ENCODE measurements at places on chromosomes 6 and 20.

DNA sequence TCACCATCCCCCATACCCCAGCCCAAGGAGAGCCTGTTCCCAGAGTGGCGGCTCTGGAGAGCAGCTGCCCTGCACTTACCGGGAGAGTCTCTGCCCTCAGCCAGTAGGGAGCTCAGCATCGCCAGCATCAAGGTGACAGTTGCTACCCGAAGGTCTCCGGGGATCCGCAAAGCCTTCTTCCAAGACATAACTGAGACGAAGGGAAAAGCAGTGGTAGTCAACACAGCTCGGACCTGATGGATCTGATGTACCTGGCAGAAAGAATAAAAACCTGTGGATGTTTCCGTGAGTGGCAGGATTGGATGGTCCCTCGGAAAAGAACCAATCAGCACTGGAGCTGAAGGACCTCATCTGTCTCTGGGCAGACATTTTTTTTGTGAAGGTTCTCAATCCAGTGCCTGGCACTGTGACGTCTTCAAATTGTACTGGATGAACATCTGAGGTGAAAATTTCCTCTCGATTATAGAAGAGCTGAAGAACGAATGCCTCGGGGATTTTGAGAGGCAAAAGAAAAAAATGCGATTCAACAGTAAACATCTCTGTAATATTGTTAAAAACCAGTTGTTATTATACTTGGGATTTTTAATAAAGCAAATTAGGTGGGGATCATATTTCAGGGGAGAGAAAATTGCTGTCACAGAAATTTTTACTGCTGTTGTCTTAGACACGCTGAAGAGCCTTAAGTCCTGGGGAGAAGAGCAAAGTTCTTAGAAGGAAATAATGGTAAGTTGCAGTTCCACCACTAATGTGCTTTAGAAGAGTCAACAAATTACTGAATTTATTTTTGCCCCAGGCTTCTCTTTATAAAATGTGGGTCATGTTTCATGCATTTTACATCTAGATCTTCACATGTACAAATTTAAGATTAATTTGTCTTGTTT lies at the start of gene HLA-DQB1:
HLA-DQB1 (minus strand) TSS at position 238 of the 881 bp plus-strand sequence; CDS start at position 188, 50 bp downstream.
- no peak for DNase-seq

DNA sequence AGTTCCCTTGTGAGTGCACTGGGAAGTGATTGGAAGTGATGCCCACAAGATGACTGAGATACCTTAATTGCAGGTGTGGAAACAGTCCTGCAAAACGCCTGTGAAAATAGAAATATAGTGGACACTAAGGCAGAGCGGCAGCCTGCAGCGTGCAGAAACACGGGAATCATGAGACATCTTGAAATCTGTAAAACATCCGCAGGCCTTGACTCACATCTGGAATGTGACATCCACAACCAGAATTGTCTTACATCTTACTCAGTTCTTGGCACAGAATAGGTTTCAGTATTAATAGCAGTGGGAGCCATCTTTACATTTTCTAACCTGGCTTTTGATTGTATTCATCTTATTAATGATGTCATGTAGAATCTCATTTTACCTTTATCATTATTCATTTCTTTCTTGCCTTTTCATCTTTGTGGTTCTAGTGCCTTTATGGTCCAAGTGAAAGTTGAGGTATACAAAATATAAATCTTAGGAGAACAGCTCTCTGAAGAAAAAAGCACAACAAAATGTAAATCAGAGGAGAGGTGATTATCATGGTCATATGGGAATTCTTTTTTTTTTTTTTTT lies 44.6 kb downstream of the CDYL start:
- DNase-seq: no peak

GRCh38 chr6:169824848-169825557 lies 73.6 kb downstream of the ERMARD start:
- no peak for DNase-seq

DNA sequence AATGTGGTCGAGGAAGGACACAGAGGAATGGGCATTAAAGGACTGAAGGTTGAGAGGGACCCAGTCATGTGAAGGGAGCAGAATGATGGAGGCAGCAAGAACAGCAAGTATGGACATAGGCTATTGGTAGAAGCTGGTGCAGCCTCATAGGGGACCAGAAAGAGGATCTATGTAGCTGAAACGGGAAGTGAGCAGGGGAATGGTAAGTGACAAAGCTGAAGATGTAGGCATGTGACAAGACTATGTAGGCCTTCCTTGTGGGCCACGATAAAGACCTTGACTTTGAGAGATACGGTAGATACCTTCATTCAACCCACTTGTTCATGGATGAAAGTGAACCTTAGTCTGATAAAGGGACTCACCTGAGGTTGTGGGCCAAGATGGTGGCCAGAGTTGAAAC lies 3.5 kb downstream of the CTNNBL1 start:
- DNase-seq: no peak

DNA sequence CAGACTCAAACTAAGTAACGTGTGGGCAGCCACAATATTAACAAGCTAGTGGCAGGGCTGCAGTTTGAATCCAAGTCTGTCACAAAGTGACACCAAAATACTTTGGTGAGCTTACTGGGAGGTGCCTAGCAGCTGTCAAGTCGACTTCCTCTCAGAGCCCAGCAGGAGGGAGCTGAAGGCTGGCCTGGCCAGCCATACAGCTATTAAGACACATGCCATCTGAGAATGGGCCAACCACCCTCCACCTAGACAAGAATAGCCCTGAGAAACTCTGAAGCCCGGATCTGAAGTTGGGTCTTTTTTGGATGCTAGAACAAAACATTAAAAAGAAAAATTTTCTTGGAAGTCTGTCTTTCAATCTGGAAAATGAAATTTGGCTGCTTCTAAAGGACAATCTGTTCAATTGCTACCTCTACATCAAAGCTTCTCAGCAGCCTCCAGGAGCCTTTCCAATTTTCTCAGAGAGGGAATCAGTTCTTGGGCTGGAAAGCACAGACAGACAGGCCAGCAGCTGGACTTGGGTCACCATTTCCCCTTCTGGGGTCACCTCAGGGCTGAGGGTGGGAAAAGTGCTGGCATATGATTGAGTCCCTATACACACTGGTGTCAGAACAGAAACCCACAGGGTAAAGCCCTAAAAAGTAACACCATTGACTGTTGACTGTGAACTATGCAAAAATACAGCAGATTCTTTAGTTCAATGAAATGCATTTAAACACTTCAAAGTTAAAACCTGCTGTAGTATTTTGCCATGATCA lies 42.9 kb downstream of the UQCC1 start:
- DNase-seq: no peak

- DNase-seq: no peak
These were observed 8.8 kb downstream of the TRIM27 start for GRCh38 chr6:28914941-28915340.

GRCh38 chr20:21214431-21214830 lies 88.5 kb downstream of the KIZ start:
- no peak for DNase-seq

GRCh38 chr20:6122111-6122872 lies 538 bp downstream of the FERMT1 start:
- DNase-seq: peak; percentile 16

- no peak for DNase-seq
These were observed 33.6 kb downstream of the TMX4 start for GRCh38 chr20:7985916-7986315.

GRCh38 chr20:60587986-60588385 lies 629.8 kb downstream of the CDH26 start:
- no peak for DNase-seq

DNA sequence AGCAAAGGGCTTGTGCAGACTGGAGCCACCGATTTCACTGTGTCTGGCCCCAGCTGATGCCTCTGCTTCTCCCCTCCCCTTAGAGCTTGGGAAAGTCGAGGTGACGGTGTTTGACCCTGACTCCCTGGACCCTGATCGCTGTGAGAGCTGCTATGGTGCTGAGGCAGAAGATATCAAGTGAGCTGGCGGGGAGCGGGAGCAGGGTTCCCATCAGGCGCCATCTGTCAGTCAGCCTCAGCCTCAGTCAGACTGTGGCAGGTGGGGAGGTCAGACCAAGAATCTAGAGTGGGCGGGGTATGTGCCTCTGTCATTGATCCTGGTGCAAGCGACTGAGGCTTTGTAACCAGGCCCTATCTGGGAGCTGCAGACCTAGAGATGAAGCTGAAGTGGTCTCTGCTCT lies 5.5 kb downstream of the ERGIC3 start:
- no peak for DNase-seq

Data from NCI-H748 treated with DMSO at 0.1 percent for 48 hours (cell line).